ENCODE measurements at places on chromosomes 7 and 10.

DNA sequence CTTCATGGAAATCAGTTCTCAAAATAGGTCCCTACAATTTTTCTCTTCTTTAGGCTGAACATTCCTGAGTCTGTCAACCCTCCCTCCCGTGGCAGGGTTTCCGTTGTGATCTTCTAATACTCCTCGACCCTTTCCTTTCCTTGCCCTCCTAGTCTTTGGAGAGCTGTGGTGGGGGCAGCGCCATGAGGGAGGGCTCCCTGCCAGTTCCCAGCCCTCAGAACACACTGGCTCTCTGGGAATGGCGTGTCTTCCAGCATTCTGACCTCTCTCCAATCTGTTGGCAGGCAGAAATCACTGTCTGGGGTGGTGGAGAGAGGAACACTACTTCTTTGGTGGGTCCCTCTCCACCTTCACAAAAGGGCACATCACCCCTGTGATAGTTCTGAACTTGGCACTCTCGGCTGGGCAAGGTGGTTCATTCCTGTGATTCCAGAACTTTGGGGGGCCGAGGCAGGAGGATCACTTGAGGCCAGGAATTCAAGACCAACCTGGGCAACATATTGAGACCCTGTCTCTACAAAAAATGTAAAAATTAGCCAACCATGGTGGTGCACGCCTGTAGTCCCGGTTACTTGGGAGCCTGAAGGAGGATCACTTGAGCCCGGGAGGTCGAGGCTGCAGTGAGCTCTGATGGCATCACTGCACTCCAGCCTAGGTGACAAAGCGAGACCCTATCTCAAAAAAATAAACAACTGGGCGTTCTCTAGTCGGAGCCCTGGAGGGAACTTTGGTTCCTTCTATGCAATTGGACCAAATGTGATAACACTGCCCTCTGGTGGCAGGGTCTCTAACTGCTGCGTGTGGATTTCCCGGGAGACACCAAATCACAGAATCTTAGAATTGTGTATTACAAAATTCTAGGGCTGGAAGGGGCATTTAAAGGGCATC is 13.1 kb upstream of the ARPC1A start:
- DNase-seq, result peak; percentile 77

DNA sequence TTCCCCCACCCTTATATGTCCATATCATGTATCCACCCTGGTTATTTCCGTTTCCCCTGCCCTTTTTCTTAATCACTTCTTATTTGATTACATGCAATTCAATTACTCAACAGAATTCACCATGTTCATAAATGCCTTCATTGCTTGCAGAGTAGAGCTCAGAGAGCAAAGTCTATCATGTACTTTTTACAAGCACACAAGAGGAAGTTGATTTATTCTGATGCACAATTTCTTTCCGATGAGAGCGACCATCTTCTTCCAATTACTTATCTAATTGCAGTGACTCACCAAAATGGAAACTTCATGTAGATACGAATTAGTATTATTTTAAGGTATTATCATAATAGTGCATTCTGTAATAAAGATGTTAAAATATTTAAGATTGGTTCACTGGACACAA is 430.5 kb upstream of the KLF6 start:
- no peak for DNase-seq

DNA sequence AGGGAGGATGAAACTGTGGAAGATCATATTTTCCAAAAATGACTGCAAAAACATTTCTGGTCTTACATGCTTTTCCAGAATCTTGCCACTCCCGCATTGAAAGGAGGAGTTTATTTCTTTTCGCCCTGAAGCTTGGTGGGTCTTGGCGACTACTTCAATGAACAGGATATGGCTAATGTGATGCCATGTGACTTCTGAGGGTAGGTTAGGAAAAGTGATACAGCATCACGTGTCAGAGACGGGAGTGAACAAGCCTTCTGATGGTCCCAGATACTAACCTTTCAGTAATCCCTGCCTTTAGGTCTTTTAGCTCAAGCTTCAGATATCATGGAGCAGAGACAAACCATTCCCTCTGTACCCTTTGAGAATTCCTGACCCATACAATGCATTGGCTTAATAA is 192.2 kb upstream of the HPS1 start:
- no peak for DNase-seq

DNA sequence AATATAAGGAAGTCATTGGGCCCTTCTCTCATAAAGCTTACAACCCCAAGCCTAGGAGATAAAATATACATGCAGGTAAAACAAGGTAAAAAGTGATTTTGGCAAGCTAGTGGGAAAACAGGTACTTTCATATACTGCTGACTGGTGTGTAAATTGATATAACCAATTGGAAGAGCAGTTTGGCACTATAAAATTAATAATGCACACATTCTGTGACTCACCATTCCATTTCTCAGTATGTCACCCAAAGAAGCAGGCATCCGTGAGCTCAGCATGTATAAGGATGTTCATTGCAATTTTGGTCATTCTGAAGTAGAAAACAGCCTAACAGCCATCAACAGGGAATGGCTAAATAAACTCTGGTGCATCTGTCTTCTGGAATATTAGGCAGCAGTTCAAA is 2.9 kb downstream of the MACROH2A2 start:
- no peak for DNase-seq

GRCh38 chr7:68458010-68458908 is 1140.0 kb upstream of the AUTS2 start:
- DNase-seq, result no peak

DNA sequence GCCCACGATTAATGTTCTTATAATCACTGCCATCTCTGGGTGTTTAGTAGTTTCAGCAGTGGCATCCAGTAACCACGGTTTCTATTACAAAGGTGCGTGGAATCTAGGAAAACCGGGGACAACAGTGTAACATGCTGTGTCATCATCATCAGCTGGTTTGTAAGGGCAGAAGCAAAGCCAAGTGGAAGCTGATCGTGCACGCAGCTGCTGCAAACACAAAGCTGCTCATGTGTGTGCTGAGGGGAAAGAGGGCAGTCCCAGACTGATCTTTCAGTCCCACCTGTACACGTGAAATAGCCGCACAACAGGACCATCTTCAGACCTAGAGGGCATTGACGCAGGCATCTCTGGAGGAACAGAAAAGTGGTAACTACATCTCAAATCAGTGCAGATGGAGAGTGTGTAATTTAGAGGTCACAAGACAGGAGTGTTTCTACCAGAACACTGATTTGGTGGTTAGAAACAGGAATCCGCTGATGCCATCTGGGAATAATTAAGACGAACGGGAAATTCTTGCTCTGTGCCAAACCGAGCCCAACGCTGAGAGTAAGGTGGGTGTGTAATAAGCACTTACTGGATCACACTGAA is 13.4 kb downstream of the ANKRD16 start:
- DNase-seq, result no peak

DNA sequence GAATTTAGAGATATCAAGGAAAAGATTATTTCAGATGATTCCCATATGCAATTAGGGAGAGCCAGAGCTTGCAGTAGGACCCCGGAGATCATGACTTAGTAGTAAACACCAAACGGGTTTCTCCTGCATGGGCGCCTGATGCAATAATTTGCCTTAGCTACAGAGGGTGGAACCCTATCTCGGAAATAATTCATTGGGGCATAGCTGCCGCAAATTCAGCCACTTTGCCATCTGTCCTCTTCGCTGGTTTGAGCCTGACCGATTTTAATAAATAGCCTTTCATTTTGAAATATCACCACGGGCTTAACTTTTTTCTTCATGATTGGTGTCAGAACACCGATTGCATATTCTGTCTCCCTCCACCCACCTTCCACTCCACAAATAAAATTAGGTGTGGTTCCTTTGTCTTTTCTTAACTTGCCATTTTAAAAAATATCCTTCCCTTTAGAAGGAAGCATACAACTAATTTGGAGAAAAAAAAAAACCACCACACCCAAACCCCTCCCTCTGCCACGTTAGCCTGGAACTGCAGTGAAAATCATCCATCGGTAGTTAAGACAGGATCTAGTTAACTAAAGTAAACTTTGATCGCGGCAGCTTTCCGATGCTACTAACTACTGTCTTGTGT is 1.4 kb downstream of the GARS1 start:
- peak; percentile 30 for DNase-seq

DNA sequence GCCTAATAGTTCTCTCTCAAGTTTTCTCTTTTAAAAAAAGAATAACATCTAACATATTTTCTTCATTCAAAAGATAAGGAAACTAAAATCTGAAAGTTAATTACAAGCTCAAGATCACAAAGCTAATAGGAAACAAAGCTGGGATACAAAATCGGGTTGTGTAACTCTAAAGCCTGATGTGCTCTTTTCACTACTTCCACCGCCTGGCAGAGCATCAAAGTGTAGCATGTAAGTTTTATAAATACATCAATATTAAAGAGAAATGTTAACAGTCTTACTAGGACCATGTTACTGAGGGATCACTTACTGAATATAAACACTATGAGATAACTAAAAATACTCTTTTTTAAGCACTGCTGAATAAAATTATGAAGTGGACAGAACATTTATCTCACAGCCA is 97.2 kb downstream of the KMT2C start:
- no peak for DNase-seq

- DNase-seq, result no peak
Observed at GRCh38 chr10:20986049-20986448, 88.9 kb upstream of the NEBL start.

DNA sequence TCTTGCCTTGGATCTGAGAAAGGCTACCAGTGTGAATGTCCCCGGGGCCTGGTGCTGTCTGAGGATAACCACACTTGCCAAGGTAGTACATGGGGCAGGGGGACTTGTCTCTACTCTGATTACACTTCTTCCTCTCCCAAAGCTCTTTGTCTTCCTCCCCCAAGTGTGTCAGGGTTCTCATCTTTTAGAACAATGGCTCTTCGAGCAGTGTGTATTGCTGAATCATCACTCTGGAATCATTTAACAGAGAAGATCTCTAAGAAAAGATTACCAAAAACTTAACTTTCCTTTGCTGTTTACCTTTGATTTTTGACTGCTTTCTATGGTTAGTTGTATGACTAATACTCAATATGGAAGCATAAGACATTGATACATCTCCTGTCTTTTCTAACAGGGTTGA is 18.2 kb downstream of the OIT3 start:
- DNase-seq, result no peak

DNA sequence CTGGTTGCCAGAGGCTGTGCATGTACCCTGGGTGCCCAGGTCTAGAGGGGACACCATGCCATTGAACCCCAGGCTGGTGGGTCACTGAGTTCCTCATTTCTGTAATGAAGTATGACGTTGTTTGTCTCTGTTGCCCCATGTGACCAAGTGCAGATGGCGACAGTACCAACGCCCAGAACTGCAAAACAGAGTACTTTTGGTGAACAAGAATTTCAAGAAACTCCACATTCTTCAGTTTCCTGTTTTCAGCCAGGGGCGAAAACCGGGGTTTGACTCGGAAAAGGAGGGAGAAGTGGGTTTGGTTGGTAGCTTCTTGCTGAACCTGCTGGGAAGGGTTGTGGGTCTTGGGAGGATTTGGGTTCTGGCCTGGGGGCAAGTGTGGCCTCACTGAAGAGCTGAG is 18.2 kb downstream of the CYP17A1 start:
- no peak for DNase-seq

GRCh38 chr10:22230158-22230833 is 12.5 kb upstream of the EBLN1 start:
- peak; percentile 68 for DNase-seq

DNA sequence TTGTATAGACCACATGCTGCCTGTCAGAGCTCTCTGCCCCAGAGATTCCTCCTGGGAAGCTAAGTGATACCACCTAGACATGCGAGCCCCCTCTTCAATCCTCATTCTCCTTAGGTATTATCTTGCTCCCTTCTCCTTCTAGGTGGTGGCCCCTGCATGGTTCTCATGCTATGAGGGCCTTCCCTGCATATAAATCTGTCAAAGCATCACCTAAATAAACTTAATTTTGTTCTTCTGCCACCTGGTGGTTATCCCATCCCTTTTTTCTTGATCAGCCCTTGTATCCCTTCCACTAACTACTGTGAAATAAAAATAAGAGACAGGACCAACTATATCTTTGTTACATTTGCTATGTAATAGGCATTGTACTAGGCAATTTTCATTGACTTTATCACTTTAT is 242.1 kb downstream of the CDC14C start:
- peak; percentile 0 for DNase-seq

GRCh38 chr7:18820981-18821380 is 296.5 kb downstream of the TWIST1 start:
- no peak for DNase-seq

DNA sequence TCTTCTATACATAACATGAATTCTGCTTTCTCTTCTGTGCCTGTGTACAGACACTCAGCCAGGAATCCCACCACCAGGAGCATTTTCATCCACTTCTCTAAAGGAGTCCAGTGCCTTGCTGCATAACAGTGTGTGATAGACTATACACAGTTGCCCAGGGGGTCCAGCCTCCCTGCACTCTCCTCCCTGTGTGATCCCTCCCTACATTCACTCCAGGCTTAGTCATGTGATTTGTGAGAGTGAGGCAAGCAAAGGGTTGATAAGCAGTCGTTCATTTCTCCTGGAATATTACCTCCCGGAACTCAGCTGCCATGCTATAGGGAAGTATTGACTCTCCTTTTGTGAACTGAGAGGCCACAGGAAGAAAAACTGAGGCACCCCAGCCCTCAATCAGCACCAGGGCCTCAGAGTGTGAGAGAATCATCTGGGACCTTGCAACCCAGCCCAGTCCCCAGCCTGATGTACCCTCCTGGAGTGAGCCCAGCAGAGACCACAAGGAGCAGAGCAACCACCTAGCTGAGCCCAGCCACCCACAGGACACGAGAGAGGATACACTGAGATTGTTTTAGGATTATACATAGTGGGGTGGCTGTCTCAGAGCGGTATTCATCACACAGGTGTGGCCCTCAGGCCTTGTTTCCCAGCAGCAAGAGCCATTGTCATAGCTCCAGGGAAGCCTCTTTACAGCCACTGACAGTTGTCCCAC is 45.0 kb upstream of the EEPD1 start:
- DNase-seq, result no peak

GRCh38 chr10:121788717-121789116 is 139.1 kb downstream of the ATE1 start:
- DNase-seq, result no peak

DNA sequence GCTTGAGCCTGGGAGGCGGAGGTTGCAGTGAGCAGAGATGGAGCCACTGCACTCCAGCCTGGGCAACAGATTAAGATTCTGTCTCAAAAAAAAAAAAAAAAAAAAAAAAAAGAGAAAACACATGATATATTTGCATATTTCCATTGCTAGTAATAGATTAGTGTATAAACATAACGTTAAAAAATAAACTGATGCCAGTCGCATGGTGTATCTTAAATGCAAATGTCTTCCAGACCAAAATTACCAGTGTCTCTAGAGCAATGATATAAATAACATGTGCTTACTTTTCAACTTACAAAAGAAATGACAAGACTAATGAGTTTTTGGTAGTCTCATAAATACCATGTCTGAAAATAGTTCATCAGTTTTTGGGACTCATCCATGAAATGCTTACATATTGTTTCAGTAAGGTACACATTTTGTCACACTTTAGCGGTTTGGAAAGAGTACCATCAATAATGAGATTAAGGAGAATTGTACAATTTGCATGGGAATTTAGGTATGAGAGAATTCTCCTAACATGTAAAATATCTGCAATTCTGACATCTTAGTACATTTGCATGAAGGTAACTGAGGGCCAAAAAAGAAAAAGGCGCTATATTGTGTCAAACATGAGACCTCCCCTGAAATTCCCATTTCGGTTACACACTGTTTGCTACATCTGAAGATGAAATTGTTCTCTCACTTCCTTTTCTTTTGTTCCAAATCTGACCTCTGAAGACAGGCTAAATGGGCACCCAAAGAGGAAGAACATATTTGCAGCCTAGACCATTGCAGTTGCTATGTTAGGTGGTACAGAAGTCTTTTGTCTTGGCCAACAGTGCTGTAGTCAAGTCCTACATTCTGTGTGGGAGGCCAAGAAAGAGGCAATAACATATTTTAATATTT is 51.5 kb upstream of the PIP4K2A start:
- no peak for DNase-seq

- DNase-seq, result peak; percentile 30
Observed at GRCh38 chr7:39952374-39952773, 2.3 kb downstream of the CDK13 start.
